Psoas muscle (tissue), 8 donors: ENCODE measurements at places on chromosomes 4 and X. TPM values are rescaled to one million over a fixed set of nuclear protein-coding genes. Genes with fewer than 3 reads are reported as not detected.

Gene EDNRA
- total RNA-seq, result 3.8 TPM

Gene MAGEA4
- not detected for total RNA-seq

Gene SSX4B
- not detected for total RNA-seq

Gene PNMA6F
- total RNA-seq, result not detected

Gene TEX11
- not detected for total RNA-seq

Gene USP51
- 0.50 TPM for total RNA-seq

Gene CTBP1
- 122 TPM for total RNA-seq

GRCh38 chrX:80285131-80285773, 135.0 kb upstream of the TENT5D start:
- no peak for DNase-seq

DNA sequence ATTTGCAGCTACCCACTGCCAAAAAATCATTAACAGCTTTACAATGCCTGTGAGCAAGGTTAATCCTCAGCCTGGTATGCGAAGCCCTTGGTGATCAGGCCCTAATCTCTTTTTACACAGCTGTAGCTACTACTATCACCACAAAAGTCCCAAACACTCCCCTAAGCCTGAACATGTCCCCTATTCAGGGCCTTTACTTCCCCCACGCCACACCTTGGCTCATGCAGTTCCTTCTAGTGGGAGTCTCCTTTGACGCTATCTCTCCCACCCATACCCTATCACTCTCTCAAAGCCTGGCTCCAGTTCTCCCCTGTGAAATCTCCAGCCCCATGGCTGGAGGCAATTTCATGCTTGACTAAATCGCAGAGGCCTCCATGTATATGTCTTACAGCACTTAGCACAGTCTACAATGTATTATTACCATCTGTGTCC, 90.6 kb upstream of the CBR4 start:
- no peak for DNase-seq

GRCh38 chr4:176153124-176153523, 42.3 kb downstream of the SPATA4 start:
- no peak for DNase-seq

DNA sequence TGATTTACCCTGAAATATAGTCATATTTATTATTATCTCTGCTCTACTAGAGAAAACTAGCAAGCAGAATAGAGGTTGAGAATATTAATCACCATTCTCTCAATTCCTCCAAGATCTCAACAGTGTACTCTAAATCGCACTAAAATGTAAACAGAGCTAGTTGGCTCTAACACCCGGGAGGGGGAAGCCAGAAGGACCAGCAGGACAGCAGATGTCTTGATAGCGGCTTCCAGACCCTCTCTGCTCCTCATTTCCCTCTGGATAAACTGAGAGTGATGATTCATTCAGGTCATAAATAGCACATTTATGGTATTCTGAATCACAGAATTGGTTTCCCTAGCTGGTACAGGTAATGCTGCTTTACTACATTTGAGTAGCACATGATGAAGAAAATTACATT, 82.5 kb downstream of the TBC1D9 start:
- DNase-seq, result no peak
